ENCODE measurements at places on chromosomes 4 and X. TPM values are rescaled to one million over a fixed set of nuclear protein-coding genes. Genes with fewer than 3 reads are reported as not detected.
A peak's percentile ranks its signal among the peaks of the same experiment; 100 is the strongest.

LDOC1 gene
- 2.5 TPM for total RNA-seq

DNA sequence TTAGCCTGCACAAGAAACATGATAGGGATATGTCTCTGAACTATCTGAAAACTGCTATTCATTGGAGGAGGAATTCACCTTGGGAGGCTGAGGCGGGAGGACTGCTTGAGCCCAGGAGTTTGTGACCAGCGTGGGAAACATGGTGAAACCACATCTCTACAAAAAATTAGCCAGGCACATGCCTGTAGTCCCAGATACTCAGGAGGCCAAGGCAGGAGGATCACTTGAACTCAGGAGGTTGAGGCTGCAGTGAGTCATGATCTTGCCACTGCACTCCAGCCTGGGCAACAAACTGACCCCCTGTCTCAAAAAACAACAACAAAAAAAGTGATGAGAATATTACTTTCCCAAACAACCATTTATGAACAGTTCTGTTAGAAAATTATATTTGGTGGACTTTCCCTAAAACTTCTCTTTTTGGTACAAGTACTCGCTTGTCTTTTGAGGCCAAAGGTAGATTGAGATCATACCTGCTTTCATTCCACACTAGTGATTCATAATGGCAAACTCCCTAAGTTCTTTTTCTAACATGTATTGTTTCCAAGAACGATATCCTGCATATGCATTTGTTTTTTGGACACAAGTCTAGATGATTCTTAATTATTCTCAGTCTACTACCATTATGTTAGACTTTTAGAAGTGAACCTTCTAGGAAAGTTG lies 33.4 kb downstream of the METTL14 start:
- no peaks in the 10 kb centered on the region for H3K4me1 ChIP-seq
- H3K27ac ChIP-seq: no peak overlapping the region
- H3K36me3 ChIP-seq: peaks cover 13% of the 10 kb centered on the region
- no peak for DNase-seq
- H3K27me3 ChIP-seq: no peaks in the 10 kb centered on the region
- no peak overlapping the region for H3K4me3 ChIP-seq

GRCh38 chrX:30748342-30748960 lies 95.2 kb downstream of the GK start:
- DNase-seq: no peak
- H3K4me3 ChIP-seq: no peak overlapping the region
- H3K27me3 ChIP-seq: no peaks in the 10 kb centered on the region
- no peak overlapping the region for H3K27ac ChIP-seq

GRCh38 chr4:71784569-71785197 lies 804 bp upstream of the GC start:
- no peaks in the 10 kb centered on the region for H3K4me1 ChIP-seq
- H3K4me3 ChIP-seq: no peak overlapping the region
- no peaks in the 10 kb centered on the region for H3K27me3 ChIP-seq
- no peak for DNase-seq

DNA sequence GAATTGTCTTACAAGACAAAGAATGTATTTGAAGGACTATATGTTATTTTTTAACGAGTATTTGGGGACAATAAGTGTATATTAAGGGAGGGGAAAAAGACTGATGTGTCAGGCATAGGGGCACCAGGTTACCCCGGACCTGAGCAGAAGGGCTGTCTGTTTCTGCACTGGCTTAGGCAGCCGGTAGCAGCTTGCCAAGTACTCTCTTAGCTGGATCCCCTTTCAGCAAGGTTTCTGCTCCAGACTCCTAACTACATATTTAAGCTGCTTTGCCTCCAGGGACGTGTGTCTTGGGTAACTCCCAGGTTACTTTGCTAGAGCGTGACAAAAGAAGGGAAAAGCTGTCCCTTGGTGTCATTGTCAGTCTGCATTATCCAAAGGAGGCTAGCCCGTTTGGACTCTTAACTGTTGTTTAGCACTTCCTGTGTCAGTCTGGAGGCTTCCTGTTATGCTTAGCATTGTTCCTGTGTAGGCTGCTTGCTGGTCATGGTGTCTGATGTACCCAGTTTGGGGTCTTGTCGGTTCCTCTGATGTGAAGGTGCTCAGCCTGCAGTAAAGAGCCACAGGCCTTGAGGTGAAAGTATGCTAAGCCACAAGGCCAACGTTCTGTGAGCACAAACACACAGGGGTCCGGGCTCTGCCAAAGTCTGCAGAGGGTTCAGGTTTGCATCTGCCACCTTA lies 11.6 kb downstream of the CXCR3 start:
- H3K36me3 ChIP-seq: peaks cover 71% of the 10 kb centered on the region
- no peak overlapping the region for H3K4me3 ChIP-seq
- no peaks in the 10 kb centered on the region for H3K27me3 ChIP-seq
- H3K4me1 ChIP-seq: no peaks in the 10 kb centered on the region

GRCh38 chr4:113411496-113411938 lies 350.0 kb downstream of the CAMK2D start:
- no peaks in the 10 kb centered on the region for H3K4me1 ChIP-seq
- no peaks in the 10 kb centered on the region for H3K27me3 ChIP-seq
- DNase-seq: no peak
- H3K36me3 ChIP-seq: no peaks in the 10 kb centered on the region
- no peak overlapping the region for H3K27ac ChIP-seq

DNA sequence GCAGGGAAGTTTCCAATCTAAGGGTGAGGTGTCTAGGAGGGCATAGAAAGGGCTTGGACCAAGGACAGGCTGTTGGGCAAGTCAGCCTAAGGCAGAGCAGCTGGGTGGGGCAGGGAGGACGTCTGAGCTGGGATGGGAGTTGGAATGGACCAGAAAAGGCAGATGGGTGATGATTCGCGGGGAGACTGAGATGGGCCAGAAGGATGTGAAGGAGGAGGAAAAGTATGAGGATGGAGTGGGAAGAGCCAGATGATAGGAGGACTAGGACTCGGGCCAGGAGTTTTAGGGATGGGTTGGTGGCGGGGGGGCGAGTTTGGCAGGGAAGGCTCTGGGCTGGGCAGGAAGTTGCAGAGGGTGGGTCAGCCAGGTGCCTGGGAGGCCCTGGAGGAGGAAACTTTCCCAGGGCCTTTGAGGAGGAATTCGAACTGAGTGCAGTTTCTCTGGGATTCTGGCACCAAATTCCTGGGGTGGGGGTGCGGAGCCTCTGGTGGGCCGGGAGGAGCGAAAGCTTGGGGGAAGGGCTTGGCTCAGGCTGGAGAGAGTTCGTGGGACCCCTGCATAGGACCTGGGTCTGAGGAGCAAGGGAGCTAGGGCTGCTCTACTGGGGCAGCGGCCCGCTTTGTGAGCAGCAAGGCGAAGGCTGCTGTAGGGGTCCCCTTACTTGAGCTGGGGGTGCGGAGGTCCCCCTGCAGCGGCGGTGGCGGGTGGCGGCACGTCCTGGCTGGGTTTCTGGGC lies 8.7 kb upstream of the TIMP1 start:
- peak overlapping the region; percentile 30 for H3K4me3 ChIP-seq
- peaks cover 10% of the 10 kb centered on the region for H3K4me1 ChIP-seq
- DNase-seq: no peak
- H3K36me3 ChIP-seq: peaks cover 34% of the 10 kb centered on the region
- H3K27ac ChIP-seq: peak overlapping the region; percentile 75

GRCh38 chrX:79130857-79131256 lies 13.6 kb upstream of the GPR174 start:
- H3K27ac ChIP-seq: no peak overlapping the region
- H3K4me3 ChIP-seq: no peak overlapping the region
- no peaks in the 10 kb centered on the region for H3K27me3 ChIP-seq
- H3K36me3 ChIP-seq: no peaks in the 10 kb centered on the region

- no peak overlapping the region for H3K27ac ChIP-seq
- H3K27me3 ChIP-seq: no peaks in the 10 kb centered on the region
- H3K4me3 ChIP-seq: no peak overlapping the region
Observed at GRCh38 chrX:101442085-101442484, 34.1 kb downstream of the HNRNPH2 start.

GRCh38 chrX:150990910-150991309 lies 7.8 kb downstream of the HMGB3 start:
- no peaks in the 10 kb centered on the region for H3K36me3 ChIP-seq
- DNase-seq: no peak
- H3K27ac ChIP-seq: no peak overlapping the region
- no peaks in the 10 kb centered on the region for H3K4me1 ChIP-seq

DNA sequence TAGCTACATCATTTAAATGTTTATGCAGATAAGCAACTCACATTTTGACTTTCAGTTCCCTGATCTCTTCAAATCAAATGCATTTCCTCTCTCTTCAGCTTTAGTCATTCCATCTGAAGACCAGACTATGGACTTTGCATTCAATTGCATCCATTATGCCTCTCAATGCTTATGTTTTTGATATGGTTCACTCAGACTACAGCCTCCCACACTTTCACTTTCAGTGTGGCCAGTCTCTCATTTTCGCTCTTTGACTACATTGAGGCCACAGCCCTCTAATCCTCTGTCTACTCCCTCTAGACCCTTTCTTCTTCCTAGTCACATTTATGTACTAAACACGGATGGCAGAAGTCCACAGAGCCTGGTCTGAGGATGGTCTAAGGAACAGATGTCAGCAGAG lies 24.5 kb upstream of the VEGFC start:
- DNase-seq: no peak
- H3K27ac ChIP-seq: no peak overlapping the region

DNA sequence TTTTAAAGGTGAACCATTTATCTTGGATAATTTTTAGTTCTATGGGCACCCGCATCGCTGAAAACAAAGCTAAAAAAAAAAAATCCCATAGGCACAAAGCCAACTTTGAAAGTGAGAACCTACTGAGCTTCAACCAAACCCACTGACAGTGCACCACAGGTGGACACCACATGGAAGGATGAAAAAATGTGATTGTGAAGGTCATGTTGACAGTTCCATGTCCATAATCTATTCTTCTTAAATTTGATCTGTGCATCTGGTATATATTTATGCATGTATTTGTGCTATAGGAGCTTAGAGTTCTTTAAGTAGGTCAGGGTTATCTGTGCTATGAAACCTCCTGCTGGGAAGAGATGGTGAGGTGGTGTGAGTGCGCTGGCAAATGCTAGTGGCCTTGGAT lies 374.3 kb downstream of the SPRY1 start:
- no peaks in the 10 kb centered on the region for H3K36me3 ChIP-seq
- no peaks in the 10 kb centered on the region for H3K4me1 ChIP-seq
- H3K27ac ChIP-seq: no peak overlapping the region
- DNase-seq: no peak
- no peaks in the 10 kb centered on the region for H3K27me3 ChIP-seq

SGMS2 gene
- total RNA-seq: 73.6 TPM

- no peak overlapping the region for H3K27ac ChIP-seq
- no peak for DNase-seq
- no peaks in the 10 kb centered on the region for H3K36me3 ChIP-seq
- no peaks in the 10 kb centered on the region for H3K27me3 ChIP-seq
- no peaks in the 10 kb centered on the region for H3K4me1 ChIP-seq
Observed at GRCh38 chr4:5398056-5398455, 310.3 kb downstream of the EVC2 start.

GRCh38 chrX:10171249-10171648 lies 14.5 kb downstream of the CLCN4 start:
- H3K4me1 ChIP-seq: peaks cover 37% of the 10 kb centered on the region
- no peaks in the 10 kb centered on the region for H3K27me3 ChIP-seq
- no peak overlapping the region for H3K27ac ChIP-seq
- no peak overlapping the region for H3K4me3 ChIP-seq

CT55 gene
- not detected for total RNA-seq

DNA sequence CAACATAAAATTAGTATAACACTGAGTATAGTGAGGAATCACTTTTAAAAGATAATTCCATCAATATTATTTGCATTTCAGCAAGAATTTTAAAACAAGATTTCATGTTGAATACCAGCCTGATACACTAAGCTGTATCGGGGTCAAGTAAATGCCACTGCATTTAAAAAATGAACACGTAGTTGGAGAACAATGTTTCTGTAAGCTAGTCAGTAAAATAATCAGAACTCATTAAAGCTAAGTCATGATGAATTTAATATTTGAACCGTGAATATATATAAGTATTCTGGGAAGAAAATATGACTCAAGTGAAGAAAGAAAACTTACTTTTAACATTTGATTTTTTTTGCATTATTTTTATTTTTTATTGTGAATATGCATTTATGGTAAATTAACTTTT lies 611.0 kb upstream of the PABPC4L start:
- DNase-seq: no peak
- no peaks in the 10 kb centered on the region for H3K4me1 ChIP-seq
- H3K4me3 ChIP-seq: no peak overlapping the region
- H3K36me3 ChIP-seq: no peaks in the 10 kb centered on the region
- H3K27ac ChIP-seq: no peak overlapping the region
- no peaks in the 10 kb centered on the region for H3K27me3 ChIP-seq

- no peaks in the 10 kb centered on the region for H3K4me1 ChIP-seq
- no peak overlapping the region for H3K4me3 ChIP-seq
- no peaks in the 10 kb centered on the region for H3K27me3 ChIP-seq
Observed at GRCh38 chr4:68570122-68570507, 6.0 kb downstream of the UGT2B17 start.

DNA sequence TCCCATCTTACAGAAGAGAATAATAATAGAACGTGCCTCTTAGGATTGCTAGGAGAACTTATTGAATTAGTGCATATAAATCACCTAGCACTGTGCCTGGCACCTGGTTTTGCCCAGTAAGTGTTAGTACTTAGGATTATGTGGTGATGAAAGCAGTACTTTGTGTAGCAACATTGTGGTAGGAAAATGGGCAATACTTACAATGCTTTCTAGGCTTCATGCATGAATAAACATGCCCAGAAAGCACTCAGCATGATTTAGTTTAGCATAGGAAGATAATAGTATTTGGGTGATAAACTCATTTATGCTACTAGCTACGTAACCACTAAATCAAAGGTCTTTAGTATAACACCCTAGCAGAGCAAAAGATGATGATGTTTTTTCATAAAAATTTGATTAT lies 105.6 kb downstream of the NEUROG2 start:
- no peaks in the 10 kb centered on the region for H3K4me1 ChIP-seq
- peaks cover 6% of the 10 kb centered on the region for H3K36me3 ChIP-seq
- H3K4me3 ChIP-seq: no peak overlapping the region
- no peak overlapping the region for H3K27ac ChIP-seq
- no peaks in the 10 kb centered on the region for H3K27me3 ChIP-seq

DNA sequence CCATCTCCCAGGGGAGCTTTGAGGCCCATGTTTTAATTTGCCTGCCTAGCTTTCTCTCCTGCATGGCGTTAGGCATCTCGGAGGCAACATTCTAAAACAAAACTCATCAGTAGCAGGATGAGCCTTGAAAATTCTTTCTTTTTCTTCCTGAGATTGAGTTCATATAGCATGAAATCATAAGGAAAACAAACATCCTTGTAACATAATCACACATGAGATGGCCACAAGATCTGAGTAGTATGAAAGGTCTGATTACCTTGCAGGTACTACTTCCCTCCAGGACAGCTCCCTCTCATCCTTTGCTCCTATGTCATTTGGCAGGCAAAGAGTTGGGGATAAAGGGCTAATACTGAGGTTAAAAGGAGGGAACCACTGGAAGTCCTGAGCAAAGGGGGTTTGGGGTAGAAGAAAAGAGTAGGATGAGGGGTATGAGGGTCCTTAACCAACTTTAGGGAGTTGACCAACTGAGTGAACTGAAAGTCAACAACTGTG lies 37.5 kb upstream of the CXCL8 start:
- H3K4me1 ChIP-seq: no peaks in the 10 kb centered on the region
- no peak overlapping the region for H3K27ac ChIP-seq
- H3K4me3 ChIP-seq: no peak overlapping the region
- DNase-seq: no peak
- no peaks in the 10 kb centered on the region for H3K36me3 ChIP-seq
- no peaks in the 10 kb centered on the region for H3K27me3 ChIP-seq

GRCh38 chr4:138182838-138183426 lies 59.2 kb downstream of the SLC7A11 start:
- DNase-seq: no peak
- no peaks in the 10 kb centered on the region for H3K27me3 ChIP-seq
- no peak overlapping the region for H3K4me3 ChIP-seq
- no peaks in the 10 kb centered on the region for H3K4me1 ChIP-seq

All from right atrium auricular region (tissue), 2 donors.